ENCODE measurements at places on chromosomes 5 and 9.
A peak's percentile ranks its signal among the peaks of the same experiment; 100 is the strongest.

GRCh38 chr5:100311806-100312205 is 223.4 kb upstream of the FAM174A start:
- peak; percentile 41 for DNase-seq

DNA sequence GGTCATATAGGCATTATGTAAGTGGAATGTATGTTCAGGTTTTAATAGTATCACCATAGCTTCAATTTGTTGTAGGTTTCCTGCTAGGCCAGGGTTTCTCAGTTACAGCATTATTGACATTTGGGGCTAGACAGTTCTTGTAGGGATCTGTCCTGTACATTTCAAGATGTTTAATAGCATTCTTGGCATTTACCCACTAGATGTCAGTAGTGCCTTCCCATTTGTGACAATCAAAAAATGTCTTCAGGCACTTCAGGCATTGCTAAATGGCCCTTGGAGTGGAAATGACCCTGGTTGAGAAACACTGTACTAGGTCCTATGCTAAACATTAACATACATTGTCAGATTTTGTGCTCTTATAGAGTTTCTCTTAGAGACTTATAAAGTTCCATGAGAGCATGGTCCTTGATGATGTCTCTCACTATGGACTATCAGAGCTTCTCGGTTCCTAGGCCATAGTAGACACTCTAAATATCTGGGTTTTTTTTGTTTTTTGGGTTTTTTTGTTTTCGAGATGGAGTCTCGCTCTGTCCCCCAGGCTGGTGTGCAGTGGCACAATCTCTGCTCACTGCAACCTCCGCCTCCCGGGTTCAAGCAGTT is 1.4 kb downstream of the KIF20A start:
- DNase-seq: peak; percentile 87

DNA sequence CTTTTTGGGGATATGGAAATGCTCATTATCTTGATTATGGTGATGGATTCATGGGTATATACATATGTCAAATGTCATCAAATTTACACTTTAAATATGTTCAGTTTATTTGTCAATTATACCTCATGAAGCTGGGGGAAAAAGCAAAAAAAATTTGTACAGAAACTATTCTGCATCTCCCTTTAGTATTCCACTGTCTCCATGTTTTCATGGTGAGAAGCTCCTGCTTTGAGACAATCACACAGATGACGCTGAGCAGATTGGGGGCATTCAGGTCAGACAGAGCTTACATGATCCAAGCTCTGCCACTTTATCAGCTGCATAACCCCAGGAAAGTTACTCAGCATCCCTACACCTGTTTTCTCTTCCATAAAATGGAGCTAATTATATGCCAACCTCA is 101.5 kb downstream of the PLPPR1 start:
- DNase-seq: no peak

DNA sequence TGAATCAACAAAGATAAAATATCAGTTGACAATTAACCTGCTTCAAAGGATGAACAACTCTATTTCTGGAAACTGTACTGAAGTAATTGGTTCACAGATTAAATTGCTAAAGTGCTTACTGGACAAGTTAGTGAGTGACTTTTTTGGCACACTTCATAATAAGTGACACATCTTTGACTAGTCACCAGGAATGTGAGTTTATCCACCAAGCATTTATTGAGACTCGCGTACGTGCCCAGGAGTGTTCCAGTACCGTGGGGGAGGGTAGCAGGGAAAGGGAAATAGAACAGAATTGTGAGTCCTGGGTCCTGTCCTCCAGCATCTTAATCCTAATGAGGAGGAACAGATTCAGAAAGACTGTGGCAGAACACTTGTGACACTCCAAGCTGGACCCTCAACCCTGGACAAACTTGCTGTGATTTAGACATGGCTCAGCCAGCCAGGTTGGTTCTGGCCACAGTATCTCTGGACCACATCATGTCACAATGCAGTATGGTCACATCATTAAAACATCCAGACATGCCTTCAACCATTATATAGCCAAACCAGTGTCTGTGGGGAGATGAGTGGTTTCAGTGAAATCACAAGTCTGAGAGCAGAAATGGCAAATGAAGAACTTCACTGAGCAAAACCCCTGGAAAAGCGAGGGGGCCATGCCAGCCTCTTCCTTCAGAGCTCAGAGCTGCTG is 623.1 kb downstream of the BNC2 start:
- DNase-seq: no peak

DNA sequence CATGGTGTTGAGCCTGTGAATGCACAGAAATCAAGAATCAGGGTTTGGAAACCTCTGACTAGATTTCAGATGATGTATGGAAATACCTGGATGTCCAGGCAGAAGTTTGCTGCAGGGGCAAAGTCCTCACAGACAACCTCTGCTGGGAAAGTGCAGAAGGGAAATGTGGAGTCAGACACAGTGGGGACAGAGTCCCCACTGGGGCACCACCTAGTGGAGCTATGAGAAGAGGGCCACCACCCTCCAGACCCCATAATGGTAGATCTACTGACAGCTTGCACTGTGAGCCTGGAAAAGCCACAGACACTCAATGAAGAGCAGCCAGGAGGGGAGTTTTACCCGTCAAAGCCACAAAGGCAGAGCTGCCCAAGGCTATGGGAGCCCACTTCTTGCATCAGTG is 181.9 kb upstream of the SEMA6A start:
- DNase-seq: no peak

DNA sequence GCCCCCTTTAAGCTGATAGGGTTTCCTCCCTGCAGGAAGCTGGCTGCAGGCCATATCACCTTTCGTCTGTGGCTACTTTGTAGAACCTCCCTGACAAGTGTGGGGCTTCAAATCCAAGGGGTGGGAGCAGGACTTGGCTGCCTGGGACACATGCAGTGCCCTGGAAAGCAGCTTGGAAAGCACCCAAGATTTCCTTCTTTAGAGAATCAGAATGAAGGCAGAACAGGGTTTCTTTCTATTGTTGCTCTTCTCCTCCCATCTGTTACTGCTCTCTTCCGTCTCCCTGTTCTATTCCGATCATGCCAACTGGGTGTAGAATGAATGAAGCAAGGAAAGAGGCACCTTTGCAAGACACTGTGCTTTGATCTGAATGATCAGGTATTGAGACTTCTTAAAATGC is 282.2 kb downstream of the MED10 start:
- no peak for DNase-seq

DNA sequence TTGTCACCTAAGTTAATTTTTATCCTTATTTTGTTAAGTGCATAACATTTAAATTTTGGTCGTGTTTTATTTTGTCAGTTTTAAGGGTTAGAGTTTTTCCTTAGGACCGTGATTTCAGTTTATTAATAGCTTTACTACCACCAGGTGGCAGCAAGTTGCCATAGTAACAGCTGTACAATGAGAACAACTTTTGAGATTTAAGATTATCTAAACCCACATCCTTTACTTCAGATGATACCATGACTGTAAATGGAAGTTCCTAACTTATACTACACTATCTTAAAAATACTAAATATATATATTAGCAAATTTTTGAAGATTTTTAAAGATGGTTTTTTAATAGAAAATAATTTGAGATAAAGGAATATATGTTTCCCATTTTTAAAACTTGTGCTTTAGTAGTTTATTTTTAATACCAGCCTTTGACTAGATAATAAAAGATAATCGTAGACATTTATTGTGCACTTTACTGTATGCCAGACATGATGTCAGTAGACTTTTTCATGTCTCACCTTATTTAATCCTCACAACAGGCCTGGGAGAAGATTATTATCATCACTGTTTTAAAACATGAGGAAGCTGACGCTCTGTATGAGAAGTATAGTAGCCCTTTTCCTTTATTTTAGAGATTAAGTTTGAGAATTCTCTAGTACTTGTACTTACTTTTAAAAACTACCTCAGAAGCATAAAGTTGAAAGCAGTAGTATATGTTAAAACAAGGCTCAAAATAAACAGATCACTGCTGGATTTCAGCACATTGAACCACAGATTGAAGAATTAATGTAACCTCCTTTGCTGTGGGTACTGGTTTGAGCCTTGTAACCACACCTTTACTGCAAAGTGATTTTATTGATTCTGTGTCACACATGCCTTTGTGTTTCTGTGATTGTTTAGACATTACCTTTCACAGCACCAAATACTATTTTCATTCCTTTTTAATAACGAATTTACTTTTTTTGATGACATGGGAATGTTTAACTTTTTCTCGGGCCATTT is 27.5 kb downstream of the SREK1 start:
- DNase-seq: peak; percentile 49

DNA sequence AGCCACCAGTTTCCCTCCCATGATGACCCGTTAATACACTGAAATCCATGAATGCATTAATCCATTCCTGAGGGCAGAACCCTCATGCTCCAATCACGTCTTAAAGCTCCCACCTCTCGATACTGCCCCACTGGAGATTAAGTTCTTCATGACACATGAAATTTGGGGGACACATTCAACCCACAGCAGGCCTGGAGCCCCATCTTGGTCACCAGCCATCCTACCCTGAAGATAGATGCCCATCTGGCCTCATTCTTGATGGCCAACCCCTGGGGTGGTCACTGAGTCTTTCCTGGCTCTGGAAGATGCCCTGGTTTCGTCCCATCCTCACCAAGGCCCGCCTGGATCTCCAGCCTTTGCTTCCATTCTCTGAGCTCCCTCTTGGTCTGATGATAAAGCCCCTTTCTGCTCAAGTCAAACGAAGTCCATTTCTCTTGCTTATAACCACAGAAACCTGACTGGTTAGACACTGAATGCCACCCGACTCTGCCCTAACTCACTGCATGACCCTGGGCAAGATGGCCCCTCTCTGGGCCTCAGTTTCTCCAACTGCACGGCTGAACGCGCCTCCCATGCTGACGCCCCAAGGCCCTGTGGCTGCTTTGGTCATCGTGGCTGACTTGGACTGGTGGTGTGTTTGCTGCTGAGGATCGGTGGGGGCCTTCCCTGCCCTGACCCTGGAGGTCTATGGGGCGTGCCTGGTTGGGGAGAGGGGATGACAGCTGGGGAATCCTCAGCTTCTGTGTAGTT is 138.4 kb upstream of the IER5L start:
- DNase-seq: no peak

DNA sequence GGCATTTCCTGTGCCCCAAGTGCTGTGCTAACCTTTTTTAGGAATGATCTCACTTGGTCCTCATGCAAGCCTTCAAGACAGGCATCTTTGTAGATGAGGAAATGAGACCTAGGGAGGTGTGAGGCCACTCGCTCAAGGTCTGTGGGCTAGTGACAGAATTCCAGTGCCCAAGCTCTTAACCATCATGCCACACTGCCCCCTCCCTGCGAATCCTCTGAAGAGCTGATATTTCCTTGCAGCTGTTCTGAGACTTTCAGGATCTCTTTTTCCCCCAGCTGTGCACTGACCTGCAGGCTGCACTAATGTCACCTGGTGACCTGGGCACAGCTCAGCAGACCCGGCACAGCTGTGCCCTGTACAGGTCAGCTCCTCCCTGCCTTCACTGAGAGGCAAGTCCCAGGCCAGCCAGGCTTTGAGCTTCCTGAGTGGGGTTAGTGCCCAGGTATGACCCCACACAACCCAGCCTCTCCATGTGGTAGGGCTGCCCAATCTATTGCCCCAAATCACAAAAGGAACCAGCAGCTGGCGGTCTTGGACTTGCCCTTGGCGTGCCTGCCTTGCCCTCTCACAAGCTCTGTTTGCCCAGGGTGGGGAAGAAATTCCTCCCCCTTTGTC is 32.7 kb downstream of the MORN5 start:
- DNase-seq: no peak

GRCh38 chr9:133059623-133060022 is 2.2 kb upstream of the CEL start:
- DNase-seq: no peak

DNA sequence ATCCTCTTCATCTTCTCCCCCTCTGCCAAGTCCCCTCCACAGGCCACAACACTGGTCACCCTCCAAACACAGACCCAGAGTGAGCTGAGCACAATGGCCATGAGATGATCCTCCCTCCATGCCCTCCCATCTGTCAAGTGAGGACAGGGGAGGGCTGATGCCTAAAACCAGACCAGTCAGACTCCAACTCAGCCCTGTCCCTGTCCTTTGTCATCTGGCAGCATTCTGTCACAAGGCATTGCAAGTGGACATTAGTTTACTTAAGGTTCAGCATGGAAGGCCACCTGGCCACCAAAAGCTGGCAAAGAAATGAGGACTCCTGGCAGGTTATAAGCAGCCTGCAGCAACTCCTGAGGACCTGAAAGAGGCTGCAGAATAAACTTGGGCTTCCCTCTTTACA is 136.2 kb upstream of the SLC30A5 start:
- DNase-seq: no peak

DNA sequence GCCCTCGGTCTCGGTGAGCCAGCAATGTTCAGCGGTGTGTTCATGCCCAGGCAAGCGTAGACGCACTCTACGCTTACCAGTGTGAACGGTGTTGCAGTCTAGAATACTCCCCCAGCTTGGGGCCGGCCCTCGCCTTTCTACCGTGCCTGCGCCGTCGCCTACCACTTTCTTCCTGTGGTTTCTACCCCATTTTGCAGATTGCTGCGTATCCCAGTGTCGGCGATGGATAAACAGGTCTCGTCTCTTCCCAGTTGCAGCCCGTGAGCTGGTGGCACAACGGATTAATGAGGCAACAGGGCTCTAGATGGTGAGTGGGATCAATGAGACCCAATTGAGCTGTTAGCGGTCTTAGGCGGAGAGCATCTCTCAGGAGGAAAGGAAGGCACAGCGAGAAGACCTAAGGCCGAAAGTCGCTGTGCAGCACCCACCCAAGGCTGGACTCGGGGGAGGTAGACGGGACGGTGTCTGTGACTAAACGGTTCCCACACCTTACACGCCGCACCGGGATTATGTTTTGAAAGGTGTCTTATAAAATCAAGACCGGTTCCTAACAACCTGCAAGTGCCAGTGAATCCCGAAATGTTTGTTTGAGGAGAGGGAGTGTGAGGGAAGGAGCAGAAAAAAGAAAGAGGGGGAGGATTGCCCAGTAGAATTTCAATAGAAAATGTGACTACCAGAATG is 5.8 kb downstream of the OTP start:
- no peak for DNase-seq

DNA sequence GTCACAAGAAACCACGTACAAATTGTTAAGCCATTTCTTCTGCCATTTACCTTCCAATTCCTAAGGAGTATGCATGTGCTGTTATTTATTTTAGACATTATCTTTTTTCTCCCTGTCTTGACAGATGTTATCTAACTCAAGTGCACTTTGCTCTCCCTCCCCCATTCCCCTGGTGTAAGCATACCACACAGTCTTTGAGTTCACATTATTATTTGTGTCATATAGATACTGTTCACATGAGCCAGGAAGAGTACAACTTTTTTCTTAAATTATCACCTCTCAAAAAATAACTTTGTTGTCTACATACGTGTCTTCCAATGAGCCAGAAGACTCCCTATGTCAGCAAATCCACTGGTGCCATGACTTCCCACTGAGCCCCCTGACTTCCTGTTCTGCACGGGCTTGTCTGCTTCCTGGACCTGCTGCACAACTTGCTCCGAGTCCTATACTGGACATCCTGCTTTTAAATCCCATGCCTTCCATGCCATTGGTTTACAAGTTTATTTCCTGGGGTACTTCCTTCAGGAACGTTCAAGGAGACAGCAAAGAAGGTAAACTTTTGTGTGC is 19.9 kb upstream of the FAM120A start:
- DNase-seq: no peak

GRCh38 chr5:115850744-115851416 is 9.1 kb downstream of the AP3S1 start:
- peak; percentile 16 for DNase-seq

- no peak for DNase-seq
Measured at GRCh38 chr9:113742878-113743277, 133.2 kb upstream of the ZNF618 start.

GRCh38 chr5:149999866-150000255 is 593 bp downstream of the TIGD6 start:
- no peak for DNase-seq

- no peak for DNase-seq
Measured at GRCh38 chr9:134293611-134294152, 32.6 kb upstream of the RXRA start.

GRCh38 chr5:80466669-80467485 is 21.0 kb upstream of the FAM151B start:
- DNase-seq: no peak
